ENCODE measurements at places on chromosomes 2 and 18. TPM values are rescaled to one million over a fixed set of nuclear protein-coding genes. Genes with fewer than 3 reads are reported as not detected.

Gene NEB
- 7.0 TPM for polyA plus RNA-seq

Gene HNRNPLL
- 53.2 TPM for polyA plus RNA-seq

Gene CTAGE1
- not detected for polyA plus RNA-seq

Gene CNTNAP5
- 16.7 TPM for polyA plus RNA-seq

Gene ERBB4
- 14.4 TPM for polyA plus RNA-seq

Gene MCFD2
- polyA plus RNA-seq: 61.5 TPM

Gene HRH4
- polyA plus RNA-seq: 0.29 TPM

Gene SLC23A3
- 2.4 TPM for polyA plus RNA-seq

Gene LOXL3
- 18.1 TPM for polyA plus RNA-seq

Gene CDKL4
- polyA plus RNA-seq: 1.3 TPM

Gene HOXD8
- 29.9 TPM for polyA plus RNA-seq

Gene SOX11
- 74.0 TPM for polyA plus RNA-seq

Gene FOXD4L1
- polyA plus RNA-seq: 1.6 TPM

Gene SIX3
- not detected for polyA plus RNA-seq

Gene DHX57
- polyA plus RNA-seq: 40.8 TPM

Gene ESPNL
- 0.43 TPM for polyA plus RNA-seq

Gene RNF149
- polyA plus RNA-seq: 41.8 TPM

Gene ASXL3
- polyA plus RNA-seq: 17.4 TPM

Gene SPATS2L
- polyA plus RNA-seq: 107 TPM

Gene CD8B
- polyA plus RNA-seq: 3.5 TPM

Gene CNRIP1
- 118 TPM for polyA plus RNA-seq

Gene C1QL2
- 0.48 TPM for polyA plus RNA-seq

Gene INO80C
- polyA plus RNA-seq: 22.4 TPM

Gene CPO
- polyA plus RNA-seq: 0.35 TPM

Gene KCNK3
- 36.0 TPM for polyA plus RNA-seq

Gene CKAP2L
- 6.0 TPM for polyA plus RNA-seq

All from spinal cord (tissue), 10 donors.